ENCODE measurements at places on chromosomes 11 and 22.

DNA sequence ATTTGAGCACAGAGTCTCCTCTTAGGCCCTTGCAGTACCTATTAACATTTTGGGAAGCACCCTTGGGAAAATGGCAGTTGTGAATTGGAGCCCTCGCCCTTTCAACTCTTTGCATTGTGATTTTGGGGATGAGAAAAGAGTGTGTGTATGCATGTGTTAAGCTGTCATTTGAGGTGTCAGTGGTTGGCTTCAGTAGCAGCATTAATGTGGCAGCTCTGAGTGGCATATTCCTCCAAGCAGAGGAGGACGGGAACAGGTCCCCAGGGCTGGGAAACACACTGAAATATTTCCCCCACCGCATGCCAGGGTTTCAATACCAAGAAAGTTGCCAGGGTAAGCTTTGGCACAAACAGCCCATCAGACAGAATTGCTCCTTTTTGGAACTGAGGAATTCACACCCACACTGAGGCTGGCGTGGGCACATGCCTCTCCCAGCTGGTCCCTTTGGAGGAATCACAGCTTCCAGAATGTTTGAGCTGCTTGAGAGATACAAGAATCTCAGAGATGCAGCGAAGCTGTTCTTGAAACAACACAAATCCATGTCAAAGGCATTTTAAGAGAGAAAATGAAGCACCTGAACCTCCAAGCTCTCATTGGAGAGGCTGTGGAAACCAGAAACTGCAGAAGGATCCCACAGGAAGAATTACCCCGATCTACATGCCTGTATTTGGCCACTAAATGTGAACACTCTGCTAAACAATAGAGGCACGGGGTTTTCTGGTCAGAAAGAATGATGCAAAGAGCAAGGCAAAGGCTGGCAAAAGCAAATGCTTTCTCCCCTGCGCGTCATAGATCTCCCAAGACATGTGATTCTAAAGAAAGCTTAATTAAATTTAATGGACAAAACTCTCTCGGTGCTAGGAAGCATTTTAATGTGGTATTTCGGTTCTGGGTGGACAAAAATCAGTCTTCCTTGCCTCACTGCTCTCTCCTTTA lies 67.2 kb upstream of the RCN1 start:
- no peak for DNase-seq

- DNase-seq: no peak
Measured at GRCh38 chr11:74592063-74592440, 330 bp upstream of the POLD3 start.

GRCh38 chr22:35505399-35506258 lies 35.0 kb upstream of the RASD2 start:
- DNase-seq: no peak

DNA sequence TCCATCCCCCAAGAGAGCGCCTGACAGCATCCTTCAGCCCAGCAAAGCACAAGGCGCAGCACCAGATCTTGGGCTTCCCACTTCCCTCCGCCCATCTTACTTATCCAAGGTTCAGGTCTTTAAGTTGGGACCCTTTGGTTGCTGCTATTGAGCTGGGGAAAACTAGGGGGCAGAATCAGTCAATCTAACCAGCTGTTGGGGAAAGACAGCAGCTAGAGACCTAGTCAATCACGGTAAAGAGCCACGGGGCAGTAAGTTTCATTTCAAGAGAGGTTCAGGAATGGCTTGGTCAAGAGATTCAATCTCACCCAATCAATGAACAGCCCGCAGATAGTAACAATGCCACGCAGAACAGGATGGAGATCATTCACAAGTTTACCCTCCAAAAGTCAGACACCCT lies 1.7 kb downstream of the ABTB2 start:
- DNase-seq: no peak

DNA sequence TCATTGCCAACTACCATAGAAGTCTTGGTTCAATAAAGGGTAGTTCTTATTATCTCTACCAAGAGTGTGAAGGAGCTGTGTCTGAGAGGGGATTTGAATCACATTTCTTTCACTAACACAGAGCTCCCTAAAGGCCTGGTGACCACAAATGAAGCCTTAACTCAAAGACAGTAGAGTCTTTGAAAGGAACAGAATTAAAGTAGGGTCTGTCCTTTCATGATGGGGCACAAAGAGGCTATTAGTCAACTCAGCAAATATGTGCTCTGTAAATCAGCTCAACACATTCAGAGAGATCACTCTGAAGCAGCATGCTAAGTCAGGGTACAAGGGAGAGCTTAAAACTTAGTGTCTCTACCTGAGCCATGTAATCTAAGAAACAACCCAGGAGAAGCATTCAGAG lies 212.4 kb upstream of the SYN3 start:
- no peak for DNase-seq

DNA sequence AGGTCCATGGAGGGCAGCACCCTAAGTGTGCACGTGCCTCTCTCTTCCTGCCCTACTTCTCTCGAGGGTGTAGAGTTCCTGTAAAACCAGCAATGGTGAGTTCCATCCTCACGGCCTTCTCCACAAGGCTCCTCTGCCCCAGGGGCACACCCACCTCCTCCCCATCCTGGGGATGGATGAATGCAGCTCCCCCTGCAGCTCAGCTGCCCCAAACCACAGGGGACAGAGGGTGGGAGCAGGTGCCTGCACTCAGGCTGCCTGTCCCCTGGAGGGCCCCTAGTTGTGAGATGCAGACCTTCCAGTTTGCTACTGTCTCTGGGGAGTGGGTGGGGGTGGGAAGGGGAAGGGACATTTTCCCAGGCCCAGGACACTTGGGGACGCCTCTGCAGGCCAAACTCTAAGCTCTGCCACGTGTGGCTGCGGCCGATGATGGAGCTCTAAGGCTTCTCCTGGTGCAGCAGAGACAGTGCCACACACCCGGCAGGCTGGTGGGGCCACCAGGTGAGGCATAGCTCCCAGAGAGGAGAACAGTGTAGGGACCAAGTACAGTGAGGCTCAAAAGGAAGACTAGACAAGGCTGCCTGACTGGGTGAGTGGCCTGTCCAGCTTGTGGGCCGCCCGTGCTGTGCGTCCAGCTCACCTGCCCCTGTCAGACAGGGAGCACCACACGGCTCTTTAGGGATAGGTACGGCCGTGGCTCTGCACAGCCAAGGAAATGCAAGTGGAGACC lies 540.9 kb downstream of the TBC1D22A start:
- no peak for DNase-seq

- no peak for DNase-seq
Measured at GRCh38 chr11:36266767-36267166, 22.5 kb downstream of the COMMD9 start.

DNA sequence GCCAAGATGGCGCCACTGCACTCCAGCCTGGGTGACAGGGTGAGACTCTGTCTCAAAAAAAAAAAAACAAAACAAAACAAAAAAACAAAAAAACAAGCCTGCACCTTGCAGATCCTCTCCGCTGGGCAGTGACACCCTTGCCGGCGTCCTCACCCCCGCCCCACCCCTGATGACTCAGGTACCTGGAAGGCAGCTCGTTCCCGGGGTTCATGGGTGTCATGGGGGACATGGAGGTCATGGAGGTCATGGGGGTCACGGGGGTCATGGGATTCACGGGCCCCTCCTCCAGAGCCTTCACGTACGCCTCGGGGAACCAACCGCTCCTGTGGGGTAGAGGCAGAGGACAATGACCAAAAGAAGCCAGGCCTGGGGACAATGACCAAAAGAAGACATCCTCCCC lies 3.0 kb upstream of the SLC16A8 start:
- DNase-seq: no peak

DNA sequence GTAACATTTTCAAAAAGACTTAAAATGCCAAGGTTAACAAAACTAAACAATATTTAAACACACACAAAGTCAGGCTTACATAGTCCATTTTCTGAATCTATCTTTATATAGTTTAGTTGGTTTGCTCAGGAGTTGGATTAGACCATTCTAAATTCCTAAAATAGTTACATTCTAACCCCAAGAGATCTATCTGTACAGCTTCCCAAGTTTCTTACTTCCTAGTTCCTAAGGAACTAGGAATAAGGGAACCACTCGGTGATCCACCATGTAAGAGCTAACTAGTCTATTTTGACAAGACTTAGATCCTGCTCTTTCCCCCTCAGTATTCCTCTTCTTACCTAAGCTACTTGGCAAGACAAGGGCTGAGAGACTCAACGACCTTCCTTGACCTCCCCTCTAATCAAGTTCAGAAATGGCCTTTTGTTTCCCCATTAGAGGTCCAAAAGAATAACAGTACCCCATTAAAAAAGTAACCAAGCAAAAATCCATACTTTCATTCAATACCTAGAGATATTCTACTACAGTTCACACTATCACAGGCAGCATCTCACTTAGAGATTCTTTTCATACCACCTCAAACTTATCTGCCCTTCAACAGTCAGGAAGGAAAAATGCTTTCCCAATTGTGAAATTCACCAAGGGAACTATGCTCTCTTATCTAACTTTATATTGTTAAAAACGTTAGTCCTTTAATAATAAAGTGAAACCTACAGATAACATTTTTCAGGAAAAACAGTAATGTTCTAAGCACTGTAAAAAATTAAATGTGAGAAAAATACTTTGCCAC lies 253.1 kb downstream of the TTC28 start:
- DNase-seq: no peak
